Memory B cell (primary cell): ENCODE measurements at places on chromosomes 5 and 9.
A peak's percentile ranks its signal among the peaks of the same experiment; 100 is the strongest.

GRCh38 chr9:36128349-36128748 is 8.2 kb upstream of the GLIPR2 start:
- DNase-seq: no peak

DNA sequence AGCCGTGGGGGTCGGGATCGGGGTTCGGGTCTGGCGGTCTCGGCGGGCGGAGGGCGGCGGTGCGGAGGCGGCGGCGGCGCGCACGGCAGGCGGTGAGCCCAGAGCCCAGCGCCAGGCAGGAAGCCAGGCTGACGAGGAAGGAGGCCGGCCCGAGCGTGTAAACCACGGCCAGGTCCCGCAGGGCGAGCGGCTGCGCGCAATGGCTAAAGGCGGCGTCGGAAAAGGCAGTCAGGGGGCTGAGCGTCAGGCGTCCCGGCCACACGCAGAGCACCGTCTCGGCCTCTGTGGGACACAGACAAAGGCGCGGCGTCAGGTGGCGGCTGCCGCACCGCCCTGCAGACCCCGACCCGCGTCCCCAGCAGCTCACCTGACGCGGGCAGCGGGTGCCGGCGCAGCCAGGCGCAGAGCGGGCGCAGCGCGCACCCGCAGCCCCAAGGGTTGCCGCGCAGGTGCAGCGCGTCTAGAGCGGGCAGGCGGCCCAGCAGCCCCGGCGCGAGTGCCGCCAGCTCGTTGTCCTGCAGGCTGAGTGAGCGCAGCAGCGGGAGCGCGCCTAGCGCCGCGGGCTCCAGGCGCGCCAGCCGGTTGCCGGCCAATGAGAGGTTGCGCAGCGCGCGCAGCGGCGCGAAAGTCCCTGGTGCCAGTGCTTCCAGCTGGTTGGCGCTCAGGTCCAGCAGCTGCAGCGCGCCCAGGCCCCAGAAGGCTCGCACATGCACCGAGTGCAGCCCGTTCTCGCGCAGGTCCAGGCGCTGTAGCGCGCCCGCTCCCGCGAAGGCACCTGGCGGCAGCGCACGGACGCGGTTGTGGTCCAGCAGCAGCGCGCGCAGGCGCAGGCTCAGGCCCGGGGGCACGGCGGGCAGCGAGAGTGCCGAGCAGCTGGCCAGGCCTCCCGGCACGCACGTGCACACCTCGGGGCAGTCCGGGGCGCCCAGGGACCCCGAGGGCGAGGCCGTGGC is 671 bp downstream of the LRRC26 start:
- no peak for DNase-seq

- DNase-seq: no peak
These were observed 126.7 kb downstream of the GADD45G start for GRCh38 chr9:89731262-89732182.

DNA sequence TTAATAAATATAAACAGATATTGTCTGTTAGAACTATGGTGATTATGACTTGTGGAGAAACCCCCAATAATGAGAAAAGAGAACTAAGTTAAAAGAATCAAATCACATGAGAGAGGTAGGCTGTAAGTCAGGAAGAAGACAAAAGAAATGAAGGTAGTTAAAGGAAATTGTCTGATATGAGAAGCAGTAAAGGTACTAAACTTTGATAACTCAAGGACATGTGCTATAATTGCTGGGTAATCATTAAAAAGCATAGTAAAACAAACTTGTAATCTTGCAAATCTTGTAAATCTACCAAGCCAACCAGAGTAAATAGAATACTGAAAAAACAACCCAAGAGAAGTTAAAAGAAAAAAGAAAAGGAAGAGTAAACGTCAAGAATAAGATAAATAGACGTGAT is 207.0 kb upstream of the CTNND2 start:
- no peak for DNase-seq

GRCh38 chr9:121268851-121269641 is 1.1 kb downstream of the GSN start:
- no peak for DNase-seq

DNA sequence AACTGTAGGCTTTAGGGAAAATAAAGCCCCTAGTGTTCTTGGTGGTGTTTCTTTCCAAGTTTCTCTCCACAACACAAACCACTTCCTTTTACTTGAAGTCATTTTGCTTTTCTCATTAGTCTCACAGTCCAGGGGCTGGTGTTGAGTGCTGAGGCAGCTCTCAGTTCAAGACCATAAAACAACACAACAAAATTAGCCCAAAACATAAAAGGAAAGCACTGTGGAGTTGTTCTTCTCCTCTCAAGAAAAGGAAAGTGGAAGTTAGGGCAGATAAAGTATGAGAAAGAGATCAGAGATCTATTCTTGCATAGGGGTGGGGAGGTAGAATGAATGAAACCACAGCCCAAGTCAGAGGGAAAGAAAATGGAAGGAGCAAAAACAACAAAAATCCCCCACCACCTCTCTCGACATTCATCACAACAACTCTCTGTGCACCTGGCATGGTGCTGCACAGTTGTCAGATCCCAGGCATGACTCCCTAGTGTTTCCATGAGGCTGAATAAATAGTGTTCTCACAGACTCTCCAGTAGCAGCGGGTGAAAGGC is 569.9 kb downstream of the RAB3C start:
- no peak for DNase-seq

GRCh38 chr9:69376651-69377050 is 51.6 kb downstream of the ENTREP1 start:
- no peak for DNase-seq

GRCh38 chr5:149264439-149265067 is 7.1 kb upstream of the AFAP1L1 start:
- DNase-seq: peak; percentile 38

DNA sequence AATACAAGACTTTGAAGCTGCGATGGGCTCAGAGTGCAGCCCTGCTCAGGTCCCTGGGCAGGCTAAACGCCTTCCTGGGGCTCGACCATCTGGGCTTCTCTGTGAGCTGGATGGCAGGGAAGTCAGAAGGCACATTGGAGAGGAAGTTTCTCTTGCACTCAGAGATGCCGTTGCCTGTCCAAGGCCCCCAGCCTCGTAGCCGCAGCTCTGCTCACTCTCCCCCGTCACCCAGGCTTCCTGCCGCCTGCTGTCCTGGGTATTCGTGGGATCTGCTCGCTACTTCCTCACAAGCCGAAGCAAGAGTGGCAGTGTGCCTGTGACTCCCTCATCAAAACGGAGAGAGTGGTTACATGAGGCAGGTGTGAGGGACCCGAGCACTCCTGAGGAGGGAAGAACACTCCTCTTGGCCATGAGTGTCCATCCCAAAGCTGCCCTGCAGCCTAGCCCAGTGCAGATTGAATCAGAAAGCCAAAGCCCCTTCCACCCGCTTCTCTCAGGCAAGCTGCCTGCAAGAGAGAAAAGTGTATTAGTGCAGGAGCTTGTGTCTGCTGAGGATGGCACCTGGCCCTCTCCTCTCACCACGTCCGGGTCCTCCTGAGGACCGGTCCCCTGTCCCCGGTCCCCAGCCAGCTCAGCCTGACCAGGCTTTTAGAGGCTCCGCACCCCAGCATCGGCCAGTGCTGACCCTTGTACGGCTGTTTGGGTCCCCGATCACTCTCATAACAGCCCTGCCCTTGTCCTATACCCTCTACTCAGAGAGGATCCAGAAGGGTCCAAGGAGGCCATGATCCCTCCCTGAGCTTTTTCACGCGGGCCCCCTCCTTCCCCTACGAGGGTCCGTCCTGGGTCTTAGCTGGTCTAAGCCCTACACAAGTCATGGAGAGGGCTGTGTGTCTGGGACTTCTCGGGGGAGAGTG is 7.3 kb downstream of the FCN2 start:
- no peak for DNase-seq

GRCh38 chr5:2865856-2866255 is 114.4 kb upstream of the IRX2 start:
- no peak for DNase-seq

GRCh38 chr9:77386187-77386586 is 208.9 kb downstream of the VPS13A start:
- DNase-seq: no peak

- no peak for DNase-seq
These were observed 530.3 kb downstream of the RASEF start for GRCh38 chr9:82532504-82533180.
